Hematopoietic multipotent progenitor cell treated with erythropoietin and hydrocortisone succinate and interleukin-3 and kit ligand, for 15 days (in vitro differentiated cells): ENCODE measurements at places on chromosomes 2 and 18.

DNA sequence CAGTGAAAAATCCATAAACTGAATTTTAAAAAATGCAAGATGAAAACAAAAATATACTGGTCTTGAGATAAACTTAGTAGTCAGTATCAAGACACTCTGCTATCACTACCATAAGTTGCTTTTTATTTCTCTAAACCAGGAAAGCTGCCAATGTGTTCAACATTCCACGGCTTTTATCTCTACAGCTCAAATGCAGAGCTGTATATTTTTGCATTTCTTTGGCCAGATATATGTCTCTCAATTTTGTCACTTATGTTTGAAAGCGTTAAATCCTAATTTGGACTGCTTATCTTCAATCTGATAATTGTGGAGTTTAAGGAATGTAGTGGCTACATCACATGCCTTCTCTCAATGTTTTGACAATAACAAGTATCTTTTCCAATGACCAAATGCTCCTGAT lies 609.5 kb downstream of the EPHA4 start:
- no peak for DNase-seq

DNA sequence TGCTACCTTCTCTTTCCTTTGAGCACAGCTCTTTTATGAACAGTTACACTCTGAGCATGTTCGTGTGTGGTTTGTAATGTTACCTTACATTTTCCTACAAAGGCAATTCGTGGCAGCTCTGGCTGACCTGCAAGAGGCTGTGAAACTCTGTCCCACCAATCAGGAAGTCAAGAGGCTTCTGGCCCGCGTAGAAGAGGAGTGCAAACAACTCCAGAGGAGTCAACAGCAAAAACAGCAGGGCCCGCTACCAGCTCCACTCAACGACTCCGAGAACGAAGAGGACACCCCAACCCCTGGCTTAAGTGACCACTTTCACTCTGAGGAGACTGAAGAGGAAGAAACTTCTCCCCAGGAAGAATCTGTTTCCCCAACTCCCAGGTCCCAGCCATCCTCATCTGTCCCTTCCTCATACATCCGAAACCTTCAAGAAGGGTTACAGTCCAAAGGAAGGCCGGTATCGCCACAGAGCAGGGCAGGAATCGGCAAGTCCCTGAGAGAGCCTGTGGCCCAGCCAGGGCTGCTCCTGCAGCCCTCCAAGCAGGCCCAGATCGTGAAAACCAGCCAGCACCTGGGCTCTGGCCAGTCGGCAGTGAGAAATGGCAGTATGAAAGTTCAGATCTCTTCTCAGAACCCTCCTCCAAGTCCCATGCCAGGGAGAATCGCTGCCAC lies 56.9 kb downstream of the WDSUB1 start:
- DNase-seq = no peak

DNA sequence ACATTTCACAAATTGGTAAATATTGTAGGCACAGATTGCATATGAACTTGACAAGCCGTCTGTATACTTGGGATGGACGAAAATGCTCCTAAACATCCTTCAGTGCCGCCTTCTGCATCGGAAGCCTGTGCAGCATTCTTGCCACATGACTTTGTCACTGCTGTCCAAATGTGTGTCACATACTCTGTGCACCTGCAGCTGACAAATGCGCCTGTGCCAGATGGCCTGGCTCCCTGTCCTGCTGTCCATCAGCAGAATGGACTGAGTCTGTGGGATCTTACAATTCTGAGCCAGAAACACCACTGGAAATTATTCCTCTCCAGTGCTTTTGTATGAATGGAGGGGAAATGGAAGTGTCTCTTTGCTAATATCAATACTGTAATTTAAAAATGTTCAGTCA lies 89.9 kb downstream of the DCDC2C start:
- DNase-seq = no peak

GRCh38 chr2:216205486-216205885 lies 96.3 kb downstream of the XRCC5 start:
- no peak for DNase-seq

- no peak for DNase-seq
These were observed 133.9 kb downstream of the TDRD15 start for GRCh38 chr2:21257621-21258020.

DNA sequence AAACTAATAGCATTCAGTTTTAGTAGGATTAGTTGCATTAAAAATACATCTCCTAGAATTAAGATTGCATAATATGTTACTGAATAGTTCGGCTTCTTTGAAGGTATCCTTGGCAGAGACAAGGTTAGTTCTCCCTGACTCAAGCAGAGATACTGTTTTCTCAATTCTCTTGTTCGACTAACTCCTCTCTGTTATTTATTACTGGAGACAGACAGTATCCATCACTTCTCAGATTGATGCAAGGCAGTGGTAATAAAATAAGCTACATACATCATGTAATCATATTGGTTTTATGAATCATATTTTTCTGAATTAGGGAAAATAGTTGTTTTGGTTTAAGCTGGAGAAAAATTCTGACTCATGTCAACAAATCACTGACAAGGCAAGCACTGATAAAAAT lies 134.8 kb downstream of the SLC8A1 start:
- DNase-seq = no peak

DNA sequence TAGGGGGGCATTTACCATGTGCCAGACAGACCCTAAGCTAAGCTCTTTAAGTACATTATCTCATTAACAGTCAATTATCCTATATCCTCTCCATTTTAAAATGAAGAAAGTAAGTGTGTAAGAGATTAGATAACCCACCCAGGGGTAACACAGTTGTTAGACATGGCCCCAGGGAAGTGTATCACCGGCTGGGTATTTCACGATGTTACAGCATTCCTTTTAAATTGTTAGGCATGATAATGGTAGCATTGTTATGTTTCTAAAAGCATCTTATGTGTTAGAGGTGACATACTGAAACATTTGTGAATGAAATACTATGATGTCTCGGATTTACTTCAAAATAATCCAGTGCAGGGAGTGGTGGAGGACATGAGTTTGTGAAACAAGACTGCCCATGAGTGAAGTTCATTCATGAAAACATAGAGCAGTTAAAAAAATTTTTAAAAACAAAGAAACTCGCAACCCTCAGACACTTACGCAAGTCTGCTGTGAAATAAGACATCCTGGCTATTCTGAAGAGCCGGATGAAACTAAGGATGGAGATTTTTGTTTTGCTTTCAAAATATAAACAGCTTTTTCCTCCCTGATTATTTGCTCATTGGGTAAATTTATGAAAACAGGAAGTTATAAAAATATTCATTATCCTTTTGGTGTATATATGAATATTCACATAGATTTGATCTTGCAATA lies 54.9 kb downstream of the IL1RL2 start:
- DNase-seq = no peak

- no peak for DNase-seq
These were observed 211.0 kb downstream of the SH3BP4 start for GRCh38 chr2:235162837-235163197.

DNA sequence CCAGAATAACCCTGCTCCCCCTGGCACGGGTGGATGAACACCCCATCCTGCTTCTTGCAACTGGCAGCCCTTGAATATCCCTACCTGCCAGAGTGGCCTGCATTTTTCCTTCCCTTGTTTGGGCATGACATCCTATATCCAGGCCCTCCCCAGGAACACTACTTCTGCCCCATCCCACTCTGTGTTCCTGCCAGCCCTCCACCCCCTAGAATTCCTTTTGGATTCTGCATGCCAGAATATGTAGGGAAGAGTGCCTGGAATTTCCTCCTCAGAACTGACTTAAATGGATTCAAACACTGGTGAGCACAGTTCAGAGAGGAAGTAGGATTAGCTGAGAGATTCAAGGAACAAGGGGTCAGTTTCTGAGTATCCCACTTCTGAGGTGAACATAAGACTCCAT lies 123.5 kb upstream of the PELI1 start:
- no peak for DNase-seq

DNA sequence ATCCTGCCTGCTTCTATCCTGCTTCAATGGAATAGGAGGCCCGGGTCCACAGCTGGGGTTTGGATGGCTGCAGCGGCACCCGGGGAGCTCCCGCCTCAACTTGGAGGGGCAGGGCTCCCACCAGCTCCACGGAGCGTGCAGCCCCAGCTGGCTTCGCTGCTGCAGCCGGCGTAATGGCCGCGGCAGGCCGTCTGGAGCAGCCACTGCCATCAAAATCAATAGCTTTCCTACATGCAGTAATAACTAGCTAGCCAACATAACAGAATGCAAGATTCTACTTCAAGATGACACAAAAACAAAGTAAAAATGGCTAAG lies 154.2 kb upstream of the RMP24 start:
- DNase-seq = no peak

GRCh38 chr2:55620123-55620779 lies 2.8 kb upstream of the PPP4R3B start:
- peak; percentile 31 for DNase-seq

GRCh38 chr2:105598829-105599698 lies 145.6 kb upstream of the NCK2 start:
- DNase-seq = no peak

DNA sequence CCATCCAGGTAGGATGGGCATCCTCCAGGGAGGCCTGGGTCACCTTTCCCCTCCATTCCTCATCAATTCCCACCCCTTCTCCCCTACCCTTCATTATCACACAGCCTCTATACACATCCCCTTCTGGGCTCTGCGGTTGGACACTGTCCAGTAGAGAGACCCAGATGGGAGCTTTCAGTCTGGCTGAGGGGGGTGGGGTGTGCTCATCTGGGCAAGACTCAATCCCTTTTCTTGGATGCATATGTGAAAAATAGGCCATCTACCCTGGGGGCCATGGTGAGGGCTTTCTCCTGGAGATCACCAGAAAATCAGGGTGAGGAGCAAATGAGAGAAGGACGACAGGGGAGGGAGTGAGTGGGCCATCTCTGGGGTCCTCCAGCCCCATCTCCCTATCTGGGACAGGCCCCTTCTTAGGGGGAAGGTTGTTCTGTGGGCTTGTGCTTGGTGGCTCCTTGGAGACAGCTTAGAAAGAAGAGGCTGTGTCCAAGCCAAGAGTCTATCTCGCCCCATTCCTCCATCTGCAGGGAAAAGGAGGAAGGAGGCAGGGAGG lies 160.1 kb downstream of the DYSF start:
- no peak for DNase-seq

DNA sequence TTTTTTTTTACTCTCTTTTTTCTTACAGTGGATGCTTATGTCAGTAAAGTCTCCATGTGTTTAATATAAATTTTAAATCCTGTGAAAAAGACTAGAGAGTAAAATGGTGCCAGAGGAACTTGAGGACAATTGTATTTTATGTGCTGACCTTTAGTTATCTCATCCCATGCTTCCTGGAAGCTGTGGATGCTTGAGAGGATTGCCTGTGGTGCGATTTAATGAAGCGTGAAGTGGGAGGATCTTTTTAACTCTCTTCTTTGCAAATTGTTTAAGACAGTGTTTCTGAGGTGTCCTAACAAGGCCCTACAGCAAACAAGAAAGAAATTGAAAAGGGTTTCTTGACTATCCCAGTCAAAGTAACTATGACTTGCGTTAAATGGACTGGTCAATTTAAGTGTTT lies 84.2 kb downstream of the DTNA start:
- no peak for DNase-seq

DNA sequence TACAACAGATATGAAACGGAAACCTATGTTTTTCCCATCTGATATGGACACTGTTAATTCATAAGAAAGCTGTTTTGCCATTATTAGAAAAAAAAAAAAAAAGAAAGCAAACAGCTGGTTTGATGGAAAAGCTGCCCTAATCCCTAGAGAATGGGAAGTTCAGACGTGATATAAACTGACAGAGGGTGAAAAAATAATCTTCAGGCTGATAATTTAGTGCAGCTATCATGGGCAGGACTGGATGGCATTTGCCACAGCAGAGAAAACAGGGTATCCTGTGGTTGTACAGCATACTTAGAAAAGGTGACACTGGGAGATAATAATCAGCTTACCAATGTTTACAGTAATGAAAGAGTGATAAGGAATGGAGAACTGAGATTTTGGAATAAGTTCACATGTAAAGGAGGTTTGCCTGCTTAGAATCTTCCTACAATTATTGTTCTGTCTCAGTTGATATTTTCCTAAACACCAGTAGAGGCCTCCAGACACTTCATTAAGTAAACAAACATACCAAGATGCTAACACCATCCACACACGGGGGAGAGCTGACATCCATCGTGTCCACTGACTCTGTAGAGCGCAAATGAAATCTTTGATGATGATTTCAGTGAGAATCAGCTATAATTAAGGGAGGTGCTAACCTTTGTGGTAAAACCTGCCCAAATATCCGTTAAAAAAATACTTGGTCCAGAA lies 211.6 kb upstream of the MMADHC start:
- no peak for DNase-seq

GRCh38 chr2:160652236-160652635 lies 158.6 kb upstream of the RBMS1 start:
- no peak for DNase-seq

DNA sequence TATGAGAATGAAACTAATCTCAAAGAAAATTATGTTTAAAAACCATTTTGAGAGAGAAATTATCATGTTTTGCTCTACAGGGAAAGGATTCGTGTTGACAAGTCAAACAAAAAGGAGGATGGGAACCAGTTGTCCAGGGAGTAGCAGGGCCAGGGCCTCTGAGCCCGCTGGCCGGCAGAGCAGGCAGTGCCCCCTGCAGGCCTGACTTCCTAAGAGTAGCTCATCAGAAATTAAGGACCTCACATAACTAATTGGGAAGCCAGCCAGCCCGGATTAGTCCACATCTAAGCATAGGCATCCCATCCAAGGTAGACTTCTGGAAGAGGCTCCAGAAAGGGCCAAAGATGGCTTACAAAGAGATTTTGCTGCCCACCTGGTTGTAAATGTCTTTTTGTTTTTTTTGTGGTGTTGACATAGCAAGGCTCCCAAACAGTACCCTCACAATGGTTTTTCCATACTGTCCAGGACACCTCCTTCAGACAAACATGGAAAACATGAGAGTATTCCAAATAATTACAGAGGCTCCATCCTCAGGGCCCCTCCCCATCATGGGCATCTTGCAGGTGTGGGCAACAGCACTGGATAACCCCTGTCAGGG lies 241.2 kb upstream of the TANK start:
- DNase-seq = no peak

GRCh38 chr2:173555833-173556232 lies 201.2 kb downstream of the CDCA7 start:
- DNase-seq = no peak

GRCh38 chr2:86185517-86186212 lies 9.6 kb downstream of the IMMT start:
- DNase-seq = no peak

- DNase-seq = no peak
These were observed 636.0 kb upstream of the LRATD1 start for GRCh38 chr2:13996527-13996926.

GRCh38 chr2:38601463-38602135 lies 1.1 kb downstream of the HNRNPLL start:
- DNase-seq = peak; percentile 22

- no peak for DNase-seq
These were observed 55.2 kb downstream of the TMEM247 start for GRCh38 chr2:46534589-46534988.

GRCh38 chr2:5851410-5851809 lies 159.2 kb downstream of the SOX11 start:
- DNase-seq = no peak

- DNase-seq = no peak
These were observed 62.3 kb upstream of the TMEM178A start for GRCh38 chr2:39603436-39603835.

GRCh38 chr18:24674605-24675004 lies 214.2 kb downstream of the HRH4 start:
- DNase-seq = no peak
